CD4-positive, CD25-positive, alpha-beta regulatory T cell (primary cell): ENCODE measurements at places on chromosomes 5 and 9.

DNA sequence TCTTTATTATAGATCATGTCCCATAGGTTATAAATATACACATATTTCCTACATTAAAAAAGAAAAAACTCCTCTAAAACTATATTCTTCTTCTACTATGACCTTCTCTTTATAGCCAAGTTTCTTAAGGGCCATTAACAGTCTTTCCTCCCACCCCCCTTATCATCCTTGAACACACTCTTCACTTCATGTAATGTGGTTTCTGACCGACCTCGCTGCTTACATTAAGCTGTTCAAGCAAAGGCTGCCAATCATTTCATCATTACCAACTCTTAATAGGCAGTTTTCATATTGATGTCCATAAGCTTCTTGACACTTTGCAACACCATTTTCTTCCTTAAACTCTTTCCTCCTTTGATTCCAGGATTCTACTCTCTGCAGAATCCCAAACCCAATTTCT lies 283.0 kb upstream of the PCSK5 start:
- no peak for DNase-seq

- no peak for DNase-seq
Observed at GRCh38 chr9:114008667-114009410, 69.3 kb downstream of the AMBP start.

DNA sequence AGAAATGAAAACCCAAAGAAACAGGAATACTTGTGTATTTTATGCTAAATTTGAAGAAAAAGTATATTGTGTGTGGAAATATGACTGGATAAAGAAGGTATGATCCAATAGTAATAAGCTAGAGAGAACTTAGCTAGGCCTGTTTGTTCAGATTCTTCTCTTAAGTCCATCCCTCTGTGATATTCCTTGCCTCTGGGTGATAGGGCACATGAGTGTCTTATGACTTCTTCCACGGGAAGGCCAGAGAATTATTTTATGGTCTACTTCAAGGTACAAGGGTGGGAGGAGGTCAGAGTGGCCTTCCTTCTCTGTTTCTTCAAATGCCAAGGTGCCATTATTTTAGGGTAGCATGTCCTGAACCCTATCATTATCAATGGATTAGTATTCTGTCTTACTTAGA lies 113.7 kb downstream of the NDUFS4 start:
- no peak for DNase-seq

GRCh38 chr5:38208782-38209378 lies 49.5 kb upstream of the EGFLAM start:
- peak; percentile 17 for DNase-seq

- no peak for DNase-seq
Observed at GRCh38 chr9:133759946-133760345, 21.8 kb upstream of the SARDH start.

- DNase-seq = no peak
Observed at GRCh38 chr9:108586471-108587139, 269.2 kb downstream of the ACTL7B start.

DNA sequence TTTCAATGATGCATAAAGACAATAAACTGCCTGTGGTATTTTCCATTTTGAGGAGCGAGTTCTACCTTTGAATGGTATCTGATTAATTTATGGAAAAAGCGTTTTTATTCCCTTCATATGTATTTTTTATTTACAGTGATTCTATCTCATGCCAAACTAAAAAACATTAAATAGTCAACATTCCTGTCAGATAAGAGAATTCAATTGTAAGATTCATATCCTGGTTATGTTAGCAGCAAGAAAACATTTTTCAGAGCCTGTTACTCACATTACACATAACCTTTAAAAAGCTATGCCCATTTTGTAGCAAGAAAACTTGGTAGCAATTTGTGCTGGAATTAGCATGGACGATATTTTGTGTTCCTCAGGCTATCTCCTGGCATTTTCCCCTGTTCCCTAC lies 55.1 kb upstream of the PRLR start:
- DNase-seq = no peak

- no peak for DNase-seq
Observed at GRCh38 chr9:3401221-3401954, 124.4 kb downstream of the RFX3 start.

DNA sequence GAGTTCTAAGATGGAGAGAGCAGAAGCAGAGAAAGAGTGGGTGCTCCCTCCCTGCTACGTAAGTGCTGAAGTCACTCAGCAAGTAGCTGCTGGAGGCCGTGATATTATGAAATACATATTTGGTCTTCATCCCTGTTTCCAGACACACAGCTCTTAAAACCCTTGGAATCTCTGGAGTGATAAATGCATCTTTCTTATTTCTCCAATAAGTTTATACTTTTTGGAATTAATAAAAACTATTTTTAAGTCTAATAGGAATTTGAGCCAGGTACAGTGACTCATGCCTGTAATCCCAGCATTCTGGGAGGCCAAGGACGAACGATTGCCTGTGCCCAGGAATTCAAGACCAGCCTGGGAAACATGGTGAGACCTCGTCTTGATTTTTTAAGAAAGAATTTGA lies 60.6 kb downstream of the AUH start:
- DNase-seq = no peak

- DNase-seq = no peak
Observed at GRCh38 chr5:173707392-173707791, 90.9 kb upstream of the BOD1 start.

DNA sequence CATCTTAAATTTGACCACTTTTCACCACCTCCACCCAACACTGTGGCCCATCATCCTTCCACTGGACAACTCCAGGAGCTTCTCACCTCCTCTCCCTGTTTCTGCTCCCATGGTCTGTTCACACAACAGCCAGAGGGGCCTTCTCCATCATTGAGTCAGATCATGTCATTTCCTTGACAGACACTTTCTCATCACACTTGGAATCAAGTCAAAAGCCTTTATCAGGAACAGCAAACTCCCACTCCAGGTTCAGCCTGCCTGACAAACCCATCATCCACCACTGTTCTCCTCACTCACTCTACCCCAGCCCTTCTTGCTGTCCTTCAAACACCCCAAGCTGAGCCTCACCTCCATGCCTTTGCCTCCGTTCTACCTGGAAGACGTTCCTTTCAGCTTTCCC lies 78.4 kb upstream of the ADRA1B start:
- no peak for DNase-seq

DNA sequence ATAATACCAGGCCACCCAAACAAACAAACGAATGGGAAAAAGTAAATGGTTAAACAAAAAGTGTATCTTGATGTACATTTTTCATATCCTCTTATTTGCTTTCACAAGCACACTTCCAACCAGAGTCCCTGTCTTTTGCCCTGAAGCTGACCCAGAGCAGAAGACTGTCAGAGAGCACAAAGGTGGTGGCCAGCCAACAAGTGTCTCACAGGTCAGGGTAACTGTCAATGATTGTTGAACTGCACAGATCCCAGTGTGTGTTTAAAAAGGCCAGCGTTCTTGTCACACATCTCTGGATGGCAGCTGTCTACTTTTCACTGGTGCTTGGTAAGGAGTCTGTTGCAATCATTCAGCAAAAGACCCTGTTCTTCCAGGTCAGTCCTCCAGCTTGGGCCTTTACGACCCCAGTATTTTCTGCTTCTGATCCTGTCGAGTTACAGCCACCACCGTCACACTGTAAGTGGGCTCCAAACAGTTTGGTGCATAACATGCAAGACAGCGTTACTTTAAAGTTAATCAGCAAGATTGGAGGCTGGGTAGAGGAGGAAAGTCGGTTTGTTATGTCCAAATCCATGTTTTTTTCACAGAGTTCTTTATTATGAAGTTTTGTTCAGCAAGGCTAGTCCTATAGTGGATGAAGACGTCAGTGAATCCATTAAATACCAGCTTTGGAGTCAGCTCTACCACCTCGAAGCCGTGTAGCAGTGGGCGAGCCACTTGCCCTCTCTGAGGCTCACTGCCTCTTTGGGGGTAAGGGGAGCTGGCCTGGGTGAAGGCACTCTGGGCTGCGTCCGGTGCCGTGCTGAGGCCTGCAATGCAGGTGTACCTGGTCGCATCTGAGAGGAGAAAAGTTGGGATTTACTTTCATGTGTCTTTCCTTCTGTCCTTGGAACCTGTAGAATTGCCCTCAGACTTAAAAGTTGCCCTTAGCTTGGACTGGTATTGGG lies 265.7 kb downstream of the AOPEP start:
- DNase-seq = no peak

DNA sequence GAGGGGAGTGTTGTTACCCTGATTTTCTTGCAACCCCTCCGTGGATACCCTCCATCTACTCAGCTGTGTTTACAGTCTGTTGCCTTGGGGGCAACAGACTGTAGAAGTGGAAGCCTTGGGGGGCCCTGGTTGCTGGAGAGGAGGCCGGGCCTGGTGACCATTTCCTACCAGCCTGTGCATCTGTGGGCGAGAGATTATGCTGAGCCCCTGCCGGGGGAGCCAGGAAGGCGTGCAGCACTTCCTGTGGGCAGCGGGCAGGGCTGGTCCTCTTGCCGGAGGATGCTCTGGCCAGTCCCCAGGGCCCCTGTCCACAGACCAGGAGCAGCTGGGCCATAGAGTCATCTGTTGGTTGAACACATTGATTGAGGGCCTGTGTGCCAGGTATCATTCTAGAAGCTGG lies 11.1 kb downstream of the ERGIC1 start:
- DNase-seq = no peak

DNA sequence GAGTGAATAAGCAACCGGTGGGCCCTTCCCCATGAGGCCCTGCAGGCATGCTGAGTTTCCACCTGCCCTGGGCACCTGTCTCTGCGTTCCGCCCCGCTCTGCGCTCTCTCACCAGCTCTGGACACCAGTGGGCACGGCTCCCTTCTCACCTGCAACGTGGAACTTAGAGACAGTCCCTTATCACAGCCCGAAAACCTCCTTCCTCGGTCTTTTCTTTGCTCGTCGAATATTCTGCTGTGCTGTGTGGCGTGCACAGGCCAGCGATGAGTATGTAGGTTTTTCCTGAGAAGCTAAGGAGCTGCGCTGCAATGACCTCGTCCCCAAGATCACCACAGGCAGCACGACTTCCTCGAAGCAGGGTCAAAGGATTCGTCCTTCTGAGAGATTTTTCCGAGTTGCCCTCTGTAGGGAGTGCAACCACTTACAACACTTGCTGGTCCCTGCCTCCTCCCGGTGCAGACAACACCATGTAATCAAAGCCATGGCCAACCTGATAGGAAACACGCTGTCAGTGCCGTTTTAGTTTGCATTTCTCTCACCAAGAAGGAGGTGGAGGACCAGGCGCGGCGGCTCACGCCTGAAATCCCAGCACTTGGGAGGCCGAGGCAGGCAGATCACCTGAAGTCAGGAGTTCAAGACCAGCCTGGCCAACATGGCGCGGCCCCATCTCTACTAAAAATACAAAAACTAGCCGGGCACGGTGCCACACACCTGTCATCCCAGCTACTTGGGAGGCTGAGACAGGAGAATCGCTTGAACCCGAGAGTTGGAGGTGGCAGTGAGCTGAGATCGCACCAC lies 27.2 kb upstream of the NOTCH1 start:
- DNase-seq = no peak

DNA sequence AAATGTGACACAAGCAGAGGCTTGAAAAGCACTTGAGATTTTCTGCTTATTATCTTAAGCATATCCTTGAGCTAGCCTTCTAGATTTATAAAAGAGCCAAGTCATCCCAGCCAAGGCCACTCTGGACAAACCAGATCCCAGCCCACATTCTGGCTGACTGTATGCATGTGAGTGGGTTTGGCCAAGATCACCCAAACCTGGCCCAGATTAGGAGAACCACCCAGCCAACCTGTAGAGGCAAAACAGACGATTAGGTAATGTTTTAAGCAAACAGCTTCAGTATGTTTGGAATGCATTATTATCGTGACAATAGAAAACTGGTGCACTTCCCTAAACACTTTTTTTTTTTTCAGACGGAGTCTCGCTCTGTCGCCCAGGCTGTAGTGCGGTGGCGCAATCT lies 151.9 kb downstream of the SPATA31D1 start:
- DNase-seq = no peak

DNA sequence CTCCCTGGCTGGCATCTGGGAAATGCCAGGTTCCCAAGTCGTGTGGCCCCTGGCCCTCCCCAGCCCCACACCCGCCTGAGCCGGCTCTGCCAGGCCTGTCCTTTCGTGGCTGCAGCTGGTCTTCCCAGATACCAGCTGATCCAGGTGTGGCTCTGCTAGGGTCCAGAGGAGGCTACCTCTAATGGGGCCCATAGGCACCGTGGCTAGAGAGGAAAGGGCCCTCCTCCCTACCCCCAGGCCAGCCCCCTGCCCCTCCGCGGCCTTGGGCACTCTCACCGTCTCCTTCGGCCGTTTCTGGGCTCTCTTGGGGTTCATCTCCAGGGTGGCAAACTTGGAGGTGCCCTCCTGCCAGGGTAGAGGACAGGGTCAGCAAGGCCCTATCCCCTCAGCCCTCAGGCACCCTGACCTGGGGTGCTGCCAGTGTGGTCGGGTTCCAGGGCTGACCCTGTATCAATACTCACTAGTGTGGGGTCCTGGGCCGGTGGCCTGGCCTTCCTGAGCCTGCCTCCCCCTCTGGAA lies 17.0 kb downstream of the RALGDS start:
- no peak for DNase-seq

DNA sequence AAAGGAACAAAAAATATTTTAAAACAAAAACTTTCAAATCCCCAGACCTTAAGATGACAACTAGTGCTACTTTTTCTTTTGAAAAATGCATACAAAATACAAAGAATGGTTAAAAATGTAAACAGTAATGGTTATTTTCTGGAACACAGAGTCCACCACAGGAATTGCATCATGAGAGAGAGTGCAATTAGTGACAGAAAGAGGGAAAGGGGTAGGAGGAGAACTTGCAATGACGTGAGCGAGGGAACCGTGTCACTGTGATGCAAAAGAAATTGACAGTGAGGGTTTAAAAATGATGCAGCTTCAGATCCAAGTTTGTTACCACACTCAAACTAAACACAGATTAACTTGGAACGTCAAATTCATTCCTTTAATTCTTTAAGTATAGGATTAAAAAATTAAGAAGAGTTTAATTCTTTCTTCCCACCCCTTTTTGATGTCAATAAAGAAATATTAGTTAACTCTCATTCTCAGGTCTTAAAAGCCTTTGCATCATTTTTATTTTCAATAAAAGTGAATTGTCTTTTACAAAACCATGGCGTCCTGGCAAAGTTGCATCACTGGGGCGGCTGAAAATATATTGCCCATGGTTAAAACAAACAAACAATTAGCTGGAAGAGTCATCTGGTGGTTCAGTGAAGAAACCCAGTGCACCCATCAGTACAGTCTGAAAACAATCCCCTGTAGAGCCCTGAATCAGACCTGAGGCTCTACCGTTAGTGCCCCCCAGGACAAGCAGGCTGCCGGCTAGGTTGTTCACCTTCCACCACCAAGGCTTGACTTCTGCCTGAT lies 39.5 kb downstream of the MACROH2A1 start:
- DNase-seq = no peak

DNA sequence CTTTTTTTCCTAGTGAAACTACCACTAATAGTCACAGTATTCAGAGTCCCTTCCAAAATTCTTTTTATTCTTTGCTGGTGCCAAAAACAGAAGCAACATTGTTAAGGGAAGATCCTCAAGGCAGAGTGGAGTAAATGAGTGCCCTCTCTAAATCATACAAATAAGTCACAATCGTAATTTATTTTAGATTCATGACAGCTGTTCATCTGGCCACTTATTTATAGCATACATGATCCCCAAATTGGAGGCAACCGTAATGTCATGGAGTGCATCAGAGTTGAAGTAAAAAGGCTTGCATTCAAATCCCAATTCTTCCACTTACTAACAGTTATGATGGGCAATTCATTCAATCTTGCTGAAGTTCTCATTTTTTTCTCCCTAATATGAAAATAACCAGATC lies 33.4 kb downstream of the POLK start:
- no peak for DNase-seq

GRCh38 chr5:177355868-177356168 lies 1.9 kb upstream of the RGS14 start:
- DNase-seq = no peak
